ENCODE measurements at places on chromosomes 13 and 19.

- DNase-seq = no peak
Observed at GRCh38 chr13:26025196-26025595, 26.6 kb downstream of the SHISA2 start.

- no peak for DNase-seq
Observed at GRCh38 chr19:23771761-23772674, 13.3 kb upstream of the ZNF681 start.

- no peak for DNase-seq
Observed at GRCh38 chr13:98944336-98944735, 33.5 kb downstream of the DOCK9 start.

DNA sequence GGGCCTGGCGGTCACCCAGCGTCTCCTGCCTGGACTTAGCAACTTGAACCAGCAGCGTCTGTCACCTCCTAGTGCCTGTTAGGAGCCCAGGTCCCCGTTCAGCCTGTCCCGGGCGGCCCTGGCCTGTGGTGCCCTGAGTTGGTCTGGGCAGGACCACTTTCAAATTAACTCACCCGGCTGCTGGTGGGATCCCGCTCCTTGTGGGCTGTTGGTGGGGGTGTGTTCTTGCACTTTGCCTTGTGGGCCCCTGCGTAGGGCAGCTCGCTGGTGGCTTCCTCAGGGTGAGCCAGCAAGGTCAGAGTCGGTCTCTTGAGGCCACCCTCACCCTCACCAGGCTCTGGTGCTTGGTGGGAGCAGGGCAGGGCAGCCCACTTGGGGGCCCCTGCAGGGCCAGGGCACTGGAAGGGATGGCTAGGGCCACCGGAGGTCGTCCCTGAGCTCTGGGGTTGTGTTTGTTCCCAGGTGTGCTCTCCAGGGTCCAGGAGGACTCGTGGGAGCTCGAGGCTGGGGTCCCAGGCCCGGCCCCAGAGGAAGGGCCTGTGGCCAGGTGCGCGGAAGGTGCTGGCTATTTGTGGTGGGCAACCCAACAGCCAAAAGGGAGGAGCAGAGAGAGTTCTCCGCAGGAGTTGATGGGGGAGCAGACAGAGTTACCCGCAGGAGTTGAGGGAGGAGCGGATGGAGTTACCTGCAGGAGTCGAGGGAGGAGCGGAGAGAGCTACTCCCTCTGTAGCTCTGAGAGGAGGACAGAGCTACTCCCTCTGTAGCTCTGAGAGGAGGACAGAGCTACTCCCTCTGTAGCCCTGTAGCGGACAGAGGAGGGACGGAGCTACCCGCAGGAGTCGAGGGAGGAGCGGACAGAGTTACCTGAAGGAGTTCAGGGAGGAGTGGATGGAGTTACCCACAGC, 16.9 kb downstream of the TFDP1 start:
- no peak for DNase-seq

DNA sequence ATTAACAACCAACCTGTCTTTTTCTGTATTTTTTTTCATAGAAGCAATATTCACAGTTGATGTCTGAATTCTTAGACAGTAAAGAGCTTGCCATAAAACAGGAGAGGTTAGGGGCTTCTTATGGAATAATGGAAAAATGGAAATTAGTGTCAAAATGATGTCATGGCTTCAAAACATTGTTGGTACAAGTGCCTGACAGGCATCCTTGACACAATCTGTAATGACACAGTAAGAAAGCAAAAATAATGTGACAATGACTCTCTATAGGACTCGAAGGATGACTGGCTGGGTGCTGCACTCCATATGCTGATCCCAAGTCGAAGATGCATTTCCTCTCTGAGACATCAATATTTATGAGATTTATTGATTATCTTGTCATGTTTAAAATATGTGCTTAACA, 205.3 kb upstream of the DACH1 start:
- no peak for DNase-seq

GRCh38 chr13:76773448-76774094, 112.6 kb downstream of the KCTD12 start:
- DNase-seq = no peak

GRCh38 chr13:32408296-32409000, 19.5 kb downstream of the N4BP2L1 start:
- no peak for DNase-seq

- DNase-seq = peak; percentile 91
Observed at GRCh38 chr19:34677386-34678084, at the start of gene ZNF302. Gene ZNF302, plus strand, starts transcription at chr19:34677678. Its CDS starts 1,127 bp downstream, at chr19:34678805.

GRCh38 chr19:23098286-23098685, 18.5 kb upstream of the ZNF730 start:
- no peak for DNase-seq

DNA sequence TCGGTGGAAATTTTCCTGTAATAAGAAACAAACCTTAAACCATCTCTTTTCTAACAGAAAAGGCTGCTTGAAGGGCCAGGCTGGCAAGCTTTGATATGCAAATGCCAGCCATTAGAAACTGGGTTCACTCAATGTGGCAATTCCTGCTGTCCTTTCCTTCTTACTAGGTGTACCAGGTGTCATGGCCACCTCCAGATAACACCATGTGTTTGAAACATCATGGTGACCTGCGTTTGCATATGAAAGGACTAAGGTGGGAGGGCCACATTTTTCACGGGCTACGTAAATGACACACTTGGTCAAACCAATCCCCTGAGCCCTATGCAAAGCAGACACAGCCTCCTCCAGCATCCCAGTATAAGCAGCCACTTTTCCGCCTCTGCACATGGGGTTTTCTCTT, 789.1 kb upstream of the SLITRK5 start:
- no peak for DNase-seq

DNA sequence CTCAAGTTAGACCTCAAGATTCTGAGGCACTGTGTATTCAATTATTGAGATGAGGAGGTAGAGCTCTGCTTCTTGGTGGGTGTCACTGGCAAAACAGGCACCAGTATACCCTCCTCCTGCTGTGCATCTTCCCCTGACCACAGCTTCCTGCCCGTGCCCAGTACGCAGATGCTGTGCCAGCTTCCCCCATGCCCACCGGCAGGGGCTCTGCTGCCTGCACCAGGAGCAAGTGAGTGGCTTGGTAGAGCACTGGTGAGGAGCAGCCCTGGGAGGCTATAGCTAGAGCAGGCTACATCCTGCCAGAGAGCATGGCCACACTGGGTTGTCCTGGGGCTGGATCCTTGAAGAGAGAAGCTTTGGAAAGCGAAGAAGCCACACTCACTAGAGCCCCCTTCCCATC, 21.0 kb upstream of the RNF17 start:
- no peak for DNase-seq

- DNase-seq = no peak
Observed at GRCh38 chr19:46992699-46993535, 26.7 kb upstream of the NPAS1 start.
